ENCODE measurements at places on chromosomes 1 and 21.

DNA sequence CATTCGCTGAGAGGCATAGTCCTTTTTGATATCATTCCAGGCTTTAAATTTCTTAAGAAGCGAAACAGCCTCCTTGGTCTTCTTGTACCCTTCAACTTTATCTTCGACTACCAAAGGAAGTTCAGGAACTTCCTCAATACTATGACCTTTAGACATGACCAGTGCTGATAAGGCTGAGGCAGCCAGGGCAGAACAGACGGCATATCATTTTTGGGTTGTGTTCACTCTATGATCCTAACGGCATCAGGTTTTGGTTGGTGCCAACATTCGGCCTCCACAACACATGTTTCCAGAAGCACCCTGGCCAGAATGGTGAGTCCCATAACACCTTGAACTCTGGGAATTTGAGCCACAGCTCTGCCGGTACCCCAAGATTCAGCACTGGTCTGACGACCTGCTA is 31.4 kb upstream of the MYOC start:
- DNase-seq = no peak

DNA sequence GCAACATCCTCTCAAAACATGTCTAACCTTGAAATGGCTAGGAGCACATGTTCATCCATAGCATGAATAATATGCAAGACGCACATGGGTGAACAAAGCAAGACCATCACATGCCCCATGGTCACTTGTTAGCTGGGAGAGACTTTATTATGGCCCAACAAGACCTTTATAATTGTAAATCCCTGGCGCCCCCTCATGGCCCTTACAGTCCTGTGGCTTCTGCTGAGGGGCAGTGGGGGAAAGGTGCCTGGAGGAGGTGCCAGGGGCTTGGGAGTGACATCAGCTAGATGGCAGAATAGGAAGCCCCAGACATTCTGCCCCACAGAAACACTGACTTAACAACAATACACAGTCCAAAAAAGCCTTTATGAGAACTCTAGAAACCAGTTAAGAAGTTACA is 51.7 kb downstream of the CSMD2 start:
- DNase-seq = no peak

DNA sequence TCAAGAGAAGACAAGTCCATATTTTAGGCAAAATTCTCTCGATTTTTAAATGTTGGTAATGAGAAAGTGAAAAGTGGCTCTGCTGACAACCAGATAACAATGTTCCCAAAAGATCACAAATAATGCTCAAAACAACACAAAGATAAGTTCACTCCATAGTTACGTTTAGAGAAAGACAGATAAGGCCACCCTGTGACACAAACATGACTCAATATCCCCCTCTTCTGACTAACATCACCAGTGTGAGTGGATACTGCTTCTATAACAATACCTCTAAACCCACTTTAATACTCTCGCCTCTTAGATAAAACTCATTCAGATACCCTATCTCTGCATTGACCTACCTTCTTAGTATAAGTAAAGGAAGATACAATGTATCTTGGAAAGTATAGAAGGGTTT is 51.2 kb upstream of the RGS7 start:
- no peak for DNase-seq

- no peak for DNase-seq
These were observed 4.0 kb downstream of the OSCP1 start for GRCh38 chr1:36446271-36446670.

DNA sequence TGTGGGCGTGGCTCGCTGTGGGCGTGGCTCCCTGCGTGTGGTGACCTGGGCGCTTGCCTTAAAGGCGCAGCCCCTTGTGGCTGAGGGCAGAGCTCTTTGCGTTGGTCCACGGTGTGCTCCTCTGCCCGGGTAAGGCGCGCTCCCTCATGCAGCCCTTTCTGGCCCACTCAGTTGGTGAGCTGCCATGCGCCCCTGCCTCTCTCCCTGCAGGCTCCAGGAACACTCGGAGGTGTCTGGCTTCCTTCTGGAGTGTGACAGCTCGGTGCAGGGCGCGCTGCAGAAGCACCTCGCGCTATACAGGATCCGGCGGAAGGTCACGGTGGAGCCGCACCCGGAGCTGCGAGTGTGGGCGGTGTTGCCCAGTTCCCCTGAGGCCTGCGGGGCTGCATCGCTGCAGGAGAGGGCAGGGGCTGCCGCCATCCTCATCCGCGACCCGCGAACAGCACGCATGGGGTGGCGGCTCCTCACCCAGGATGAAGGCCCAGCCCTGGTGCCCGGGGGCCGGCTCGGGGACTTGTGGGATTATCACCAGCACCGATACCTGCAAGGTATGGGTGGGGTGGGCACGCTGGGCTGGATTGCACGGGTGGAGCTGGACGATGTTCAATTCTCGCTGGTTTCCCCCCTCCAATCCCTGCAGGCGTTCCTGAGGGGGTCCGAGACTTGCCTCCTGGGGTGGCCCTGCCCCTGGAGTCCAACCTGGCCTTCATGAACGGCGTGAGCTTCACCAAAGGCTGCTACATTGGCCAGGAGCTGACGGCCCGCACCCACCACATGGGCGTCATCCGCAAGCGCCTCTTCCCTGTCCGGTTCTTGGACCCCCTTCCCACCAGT is 9.1 kb downstream of the IBA57 start:
- no peak for DNase-seq

DNA sequence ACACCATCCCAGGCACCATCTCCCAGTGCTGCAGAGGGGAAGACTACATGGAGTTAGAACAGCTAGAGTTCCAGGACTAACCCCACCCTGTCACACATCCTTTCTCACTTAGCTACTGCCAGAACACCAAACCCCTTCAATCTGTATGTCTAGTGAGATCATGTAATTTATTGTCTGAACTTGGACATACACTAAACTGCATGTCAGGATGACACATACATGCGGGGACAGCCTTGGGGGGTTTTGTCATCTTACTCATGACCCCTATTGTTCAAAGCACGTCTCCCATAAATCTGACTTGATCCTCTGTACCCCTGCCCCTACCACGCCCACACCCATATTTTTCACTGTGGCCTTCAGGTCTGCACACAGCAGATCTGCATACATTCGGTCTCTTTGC is 71.3 kb downstream of the GABPA start:
- no peak for DNase-seq

- DNase-seq = no peak
These were observed 3.7 kb downstream of the ARL8A start for GRCh38 chr1:202140833-202141232.

GRCh38 chr21:27680181-27680580 is 713.3 kb upstream of the ADAMTS5 start:
- DNase-seq = no peak

GRCh38 chr1:26827663-26828062 is 1.2 kb downstream of the ZDHHC18 start:
- DNase-seq = no peak

- DNase-seq = no peak
These were observed 103.6 kb upstream of the IVNS1ABP start for GRCh38 chr1:185420588-185421081.

DNA sequence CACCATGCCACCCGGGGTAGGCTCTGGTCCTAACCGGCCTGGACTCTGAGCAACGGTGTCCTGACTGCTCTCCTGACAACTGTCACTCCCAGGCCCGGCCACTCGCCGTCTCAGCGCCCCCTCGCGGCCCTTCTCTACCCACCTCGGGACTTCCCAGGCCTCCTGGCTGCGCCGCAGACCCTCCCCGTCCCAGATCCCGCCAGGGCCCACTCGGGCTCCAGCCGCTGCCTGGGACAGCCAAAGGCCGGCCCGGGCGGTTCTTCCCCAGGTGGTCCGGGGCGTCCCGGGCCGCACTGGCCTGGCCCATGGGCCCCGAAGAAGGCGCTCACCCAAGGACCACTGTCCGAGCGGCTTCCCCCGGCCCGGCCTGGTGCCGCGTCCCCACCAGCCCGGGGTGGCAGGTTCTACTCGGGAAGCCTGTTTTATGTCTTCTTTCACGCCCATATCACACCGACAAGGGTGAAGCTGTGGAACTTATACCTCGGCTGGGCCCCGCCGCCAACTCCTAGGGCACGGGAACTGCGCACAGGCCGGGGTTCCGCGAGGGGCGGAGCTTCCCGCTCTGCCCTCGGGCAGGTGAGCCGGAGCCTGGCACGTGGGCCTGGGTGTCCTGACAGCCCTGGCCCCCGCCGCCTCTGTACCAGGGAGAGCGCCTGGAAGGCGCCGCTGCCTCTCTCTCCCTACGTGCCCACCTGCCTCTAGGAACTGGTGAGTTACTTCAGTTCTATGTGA is 138.3 kb downstream of the TTLL7 start:
- DNase-seq = peak; percentile 55

DNA sequence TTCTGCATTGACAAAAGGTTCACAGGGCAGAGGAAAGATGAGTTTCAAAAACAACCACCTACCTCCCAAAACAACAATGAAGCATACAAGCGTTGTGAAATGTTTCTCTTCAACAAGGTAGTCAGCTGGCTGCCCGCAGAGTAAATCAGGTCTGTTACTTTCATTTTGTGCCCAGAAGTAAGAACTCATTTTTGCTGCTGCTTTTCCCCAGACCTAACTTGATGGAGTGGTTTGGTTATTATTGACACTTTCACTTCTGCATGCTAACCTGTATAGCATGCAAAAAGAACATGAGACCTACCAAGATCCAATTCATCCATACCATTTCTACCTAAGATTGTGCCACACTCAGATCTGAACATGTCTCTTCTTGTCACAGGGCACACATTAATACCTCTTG is 1.3 kb downstream of the SLC9C2 start:
- no peak for DNase-seq

DNA sequence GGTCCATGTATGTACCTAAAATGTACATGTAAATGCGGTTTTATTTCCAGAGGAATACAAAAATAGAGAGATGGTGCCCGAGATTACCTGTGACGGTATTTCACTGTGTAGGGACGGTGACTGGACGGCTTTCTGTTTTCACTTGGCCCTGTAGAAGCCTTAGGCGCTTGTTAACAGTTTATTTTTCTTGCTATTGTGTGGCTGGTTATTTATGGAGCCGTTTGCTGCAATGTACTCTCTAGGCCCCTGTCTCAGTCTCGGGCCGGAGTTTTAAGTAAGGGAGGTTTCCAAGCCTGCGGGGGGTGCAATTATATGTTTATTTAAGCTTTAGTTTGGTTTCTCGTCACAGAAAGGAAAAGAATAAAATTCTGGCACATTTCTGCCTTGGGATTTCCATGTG is 413 bp downstream of the EFCAB7 start:
- DNase-seq = no peak

- no peak for DNase-seq
These were observed 119.3 kb upstream of the ADAMTS5 start for GRCh38 chr21:27086186-27086585.

DNA sequence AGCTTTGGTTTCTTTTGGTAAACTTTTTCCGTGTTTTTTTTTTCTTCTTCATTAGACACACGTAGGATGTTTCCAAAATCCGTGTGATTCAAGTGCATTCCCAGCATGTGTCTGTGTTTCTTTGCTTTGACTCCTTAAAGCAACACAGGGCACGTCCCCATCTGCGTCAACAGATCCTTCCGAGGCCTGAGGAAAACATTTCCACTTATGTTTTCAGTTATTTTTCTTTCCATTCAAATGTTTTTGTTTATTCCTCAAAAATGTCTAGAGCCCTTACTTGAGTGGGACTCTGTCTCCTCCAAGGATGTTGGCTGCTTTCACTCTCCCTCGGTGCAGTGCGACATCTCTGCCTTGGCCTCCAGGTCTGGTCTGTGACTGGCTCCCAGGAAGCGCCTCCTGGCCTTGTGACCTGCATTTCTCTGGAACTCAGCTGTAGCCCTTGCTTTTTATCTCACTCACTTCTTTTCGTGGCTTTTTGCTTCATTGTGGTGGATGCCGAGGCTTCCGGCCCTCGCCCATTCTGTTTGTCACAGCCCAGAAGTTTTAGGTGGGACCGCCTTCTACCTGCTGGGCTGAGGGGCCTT is 31.3 kb upstream of the SLC19A1 start:
- DNase-seq = no peak

DNA sequence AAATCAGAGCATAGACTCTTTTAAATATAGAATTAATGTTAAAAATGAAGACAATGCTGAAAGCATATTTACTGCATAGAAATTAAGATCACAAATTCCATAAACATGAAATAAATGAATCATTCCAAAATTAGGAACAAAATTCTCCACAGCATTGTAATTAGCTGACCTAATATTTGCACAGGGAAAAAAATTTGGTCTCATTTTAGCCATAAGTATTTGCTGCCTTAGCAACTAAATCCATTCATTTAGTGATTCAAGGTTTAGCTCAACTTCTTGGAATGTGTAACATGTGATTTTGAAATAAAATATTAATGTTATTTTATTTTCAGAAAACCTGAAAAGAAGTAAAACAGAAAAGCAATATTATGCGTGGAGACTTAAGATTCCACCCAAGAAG is 25.5 kb downstream of the ADAMTS5 start:
- DNase-seq = no peak
